Retina (tissue), 1 donor: ENCODE measurements at places on chromosomes 16 and 17.

DNA sequence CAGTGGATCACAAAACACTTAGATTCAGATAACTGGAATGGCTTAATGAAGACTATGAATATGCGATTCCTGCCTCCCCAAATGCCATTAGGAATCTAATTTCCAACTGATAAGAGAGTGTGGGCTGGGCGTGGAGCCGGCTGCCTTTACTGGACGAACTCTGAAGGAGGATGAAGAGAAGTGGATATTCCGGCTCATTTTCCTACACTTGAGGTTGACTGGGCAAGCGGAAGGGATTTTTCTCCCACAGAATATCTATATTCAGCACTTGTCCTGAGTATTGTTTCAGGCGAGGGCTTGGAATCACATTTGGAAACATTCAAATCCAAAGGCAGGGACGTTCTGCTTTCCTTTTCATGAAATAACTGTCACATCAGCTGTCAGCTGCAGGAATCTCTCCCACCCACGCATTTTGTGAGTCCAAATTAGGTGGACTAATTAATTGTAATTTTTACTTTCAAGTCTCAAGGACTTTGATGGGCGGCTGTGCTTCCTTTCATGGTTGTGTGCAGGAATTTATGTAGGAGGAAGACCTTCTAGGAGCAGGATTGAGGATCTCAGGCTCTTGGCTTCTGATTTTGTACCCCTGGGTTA, 138.5 kb downstream of the PITPNC1 start:
- peak; percentile 32 for DNase-seq

DNA sequence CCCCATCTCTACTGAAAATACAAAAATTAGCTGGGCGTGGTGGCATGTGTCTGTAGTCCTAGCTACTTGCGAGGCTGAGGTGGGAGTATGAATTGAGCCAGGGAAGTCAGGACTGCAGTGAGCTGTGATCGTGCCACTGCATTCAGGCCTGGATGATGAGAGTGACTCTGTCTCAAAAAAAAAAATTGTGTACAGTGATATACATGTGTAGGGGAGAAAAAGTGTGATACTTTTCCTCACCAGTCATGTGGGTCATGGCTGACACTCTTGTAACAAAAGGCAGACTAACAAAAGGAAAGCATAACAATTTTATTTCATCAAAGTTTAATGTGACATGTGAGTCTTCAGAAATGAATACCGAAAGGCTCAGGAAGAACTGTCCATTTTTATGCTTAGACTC, 2.0 kb upstream of the ABCC12 start:
- DNase-seq = no peak

DNA sequence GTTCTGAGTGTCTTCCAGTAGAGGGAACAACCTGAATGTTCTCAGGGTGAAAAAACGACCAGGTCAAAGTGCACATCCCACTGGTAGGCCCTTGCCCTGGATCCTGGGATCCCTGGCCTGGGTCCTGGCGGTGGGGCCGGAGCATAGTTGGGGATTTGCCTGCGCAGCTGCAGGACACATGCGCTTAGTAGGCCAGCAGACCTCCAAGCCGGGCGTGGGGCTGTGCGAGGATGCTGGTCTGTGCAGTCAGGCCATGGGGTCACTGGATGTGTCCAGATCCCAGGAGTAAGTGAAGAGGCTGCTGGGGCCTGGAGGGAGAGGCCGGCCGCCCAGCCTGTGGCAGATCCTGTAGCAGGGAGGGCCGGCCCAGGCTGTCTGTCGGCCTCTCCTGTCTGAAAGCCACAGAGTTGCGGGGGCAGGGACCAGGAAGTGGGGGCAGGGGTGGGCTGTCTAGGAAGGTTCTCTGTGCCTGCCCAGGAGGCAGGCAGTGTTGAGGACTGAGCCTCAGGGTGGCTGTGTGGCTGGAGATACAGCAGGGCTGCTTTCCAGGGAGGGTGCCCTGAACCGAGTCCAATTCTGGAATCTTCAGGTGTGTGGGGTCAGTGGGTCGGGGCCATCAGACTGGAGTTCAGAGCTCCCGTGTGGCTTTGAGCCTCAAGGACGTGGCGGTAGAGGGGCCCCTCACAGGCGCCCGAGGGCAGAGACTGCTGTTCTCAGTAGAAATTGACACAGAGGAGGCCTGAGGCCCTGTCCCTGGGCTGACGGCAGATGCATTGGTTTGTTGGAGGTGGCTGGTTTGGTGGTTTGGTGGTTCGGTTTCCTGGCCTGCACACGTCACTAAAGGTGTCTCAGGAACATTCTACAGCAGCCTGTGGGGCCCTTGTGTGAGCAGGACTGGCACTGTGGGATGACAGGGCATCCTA, 17.2 kb upstream of the NUDT16L1 start:
- DNase-seq = no peak

DNA sequence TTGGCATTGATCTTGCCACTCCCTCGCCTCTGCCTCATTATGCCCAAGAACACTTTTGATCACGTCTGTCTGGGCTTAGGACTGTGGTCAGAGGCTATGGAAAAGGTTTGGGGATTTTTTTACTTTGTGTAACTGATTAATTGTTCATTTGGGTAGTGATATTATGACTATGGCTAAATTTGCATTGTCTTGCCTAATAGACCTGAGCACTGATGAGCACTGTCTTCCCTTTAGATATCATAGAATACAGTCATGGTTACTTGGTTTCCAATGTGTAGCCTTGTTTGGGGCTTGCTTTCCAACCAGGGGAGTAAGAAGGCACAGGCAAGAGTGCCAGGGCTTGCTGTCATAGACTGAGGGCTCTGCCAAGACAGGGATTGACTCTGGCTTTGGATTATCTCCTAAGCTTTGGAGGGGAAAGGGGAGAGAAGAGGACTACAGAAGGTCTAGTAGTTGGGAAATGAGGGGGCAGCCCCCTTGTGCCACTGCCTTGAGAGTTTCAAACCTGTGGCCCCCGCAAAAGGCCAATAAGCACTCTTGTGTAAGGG, 13.7 kb downstream of the LIMD2 start:
- DNase-seq = no peak

- no peak for DNase-seq
Measured at GRCh38 chr16:6926762-6927161, 405.9 kb upstream of the RBFOX1 start.

- DNase-seq = peak; percentile 18
Measured at GRCh38 chr16:20610211-20610891, 34.2 kb upstream of the ACSM2B start.

- no peak for DNase-seq
Measured at GRCh38 chr16:56262551-56263245, 71.4 kb downstream of the GNAO1 start.
